ENCODE measurements at places on chromosomes 16 and 17.
A peak's percentile ranks its signal among the peaks of the same experiment; 100 is the strongest.

DNA sequence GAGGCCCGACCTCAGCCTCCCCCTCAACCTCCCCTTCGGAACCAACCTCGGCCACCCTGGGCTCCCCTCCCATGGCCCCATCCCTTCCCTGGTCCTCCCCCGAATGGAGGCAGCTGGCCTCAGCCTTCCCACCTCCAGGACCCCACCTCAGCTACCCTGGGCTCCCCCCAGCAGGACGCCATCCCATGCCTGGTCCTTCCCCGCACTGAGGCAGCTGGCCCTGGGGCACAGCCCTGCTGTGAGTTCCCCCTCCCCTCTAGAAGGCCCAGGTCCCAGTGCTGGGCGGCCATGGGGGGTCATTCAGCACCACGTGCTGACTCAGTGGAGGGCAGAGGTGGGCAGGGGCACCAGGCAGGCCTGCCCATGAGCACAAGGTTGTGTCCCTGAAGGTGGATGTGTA is 28.9 kb upstream of the PVALEF start:
- no peak for DNase-seq

GRCh38 chr17:10178506-10178991 is 19.9 kb downstream of the GAS7 start:
- no peak for DNase-seq

DNA sequence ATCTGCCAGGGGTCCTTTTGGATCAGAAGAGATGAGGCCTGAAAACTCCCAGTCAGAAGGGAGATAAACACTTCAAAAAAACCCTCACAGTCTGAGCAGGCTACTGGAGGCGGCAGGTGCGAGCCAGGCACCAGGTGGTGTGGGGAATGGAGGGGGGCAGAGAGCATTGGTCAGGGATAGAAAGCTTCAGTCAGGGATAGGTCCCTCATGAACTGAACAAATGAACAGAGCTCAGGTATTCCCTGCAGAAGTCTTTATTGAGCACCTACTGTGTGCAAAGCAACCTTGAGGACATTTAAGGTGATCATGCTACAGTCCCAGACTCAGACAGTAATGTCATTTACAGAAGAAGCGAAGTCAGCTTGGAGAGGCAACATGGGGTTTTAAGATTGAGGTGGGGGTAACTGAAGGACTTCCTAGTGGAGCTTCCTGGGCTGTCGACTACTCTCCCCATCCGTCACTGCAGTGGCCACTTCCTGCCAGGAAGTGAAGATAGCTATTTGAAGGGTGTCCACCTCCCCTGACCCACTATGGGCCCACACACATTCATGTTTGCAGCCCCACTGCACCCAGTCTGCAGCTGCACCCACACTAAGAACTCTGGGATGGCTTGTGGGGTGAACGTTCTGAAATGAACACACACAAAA is 3.2 kb downstream of the KIFC3 start:
- no peak for DNase-seq

GRCh38 chr17:3271072-3271848 is 26.9 kb downstream of the OR3A1 start:
- no peak for DNase-seq

DNA sequence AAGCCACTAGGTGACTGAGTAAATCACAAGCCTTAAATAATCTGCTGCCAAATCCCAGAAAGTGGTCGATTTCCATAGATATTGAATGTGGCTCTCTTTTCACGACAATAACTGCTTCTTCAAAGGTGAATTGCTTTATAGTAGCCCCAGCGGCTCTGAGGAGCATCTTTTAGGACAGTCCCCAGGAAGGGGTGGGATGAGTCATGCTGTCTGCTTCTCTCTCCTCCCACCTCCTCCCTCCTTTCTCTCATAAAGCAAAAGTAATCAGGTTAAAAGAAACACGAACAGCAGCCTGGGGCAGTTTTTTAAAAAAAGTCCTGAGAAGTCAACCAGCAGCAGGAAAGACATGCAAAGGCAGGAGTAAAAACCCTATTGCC is 1.8 kb downstream of the KIAA0513 start:
- DNase-seq: peak; percentile 32

DNA sequence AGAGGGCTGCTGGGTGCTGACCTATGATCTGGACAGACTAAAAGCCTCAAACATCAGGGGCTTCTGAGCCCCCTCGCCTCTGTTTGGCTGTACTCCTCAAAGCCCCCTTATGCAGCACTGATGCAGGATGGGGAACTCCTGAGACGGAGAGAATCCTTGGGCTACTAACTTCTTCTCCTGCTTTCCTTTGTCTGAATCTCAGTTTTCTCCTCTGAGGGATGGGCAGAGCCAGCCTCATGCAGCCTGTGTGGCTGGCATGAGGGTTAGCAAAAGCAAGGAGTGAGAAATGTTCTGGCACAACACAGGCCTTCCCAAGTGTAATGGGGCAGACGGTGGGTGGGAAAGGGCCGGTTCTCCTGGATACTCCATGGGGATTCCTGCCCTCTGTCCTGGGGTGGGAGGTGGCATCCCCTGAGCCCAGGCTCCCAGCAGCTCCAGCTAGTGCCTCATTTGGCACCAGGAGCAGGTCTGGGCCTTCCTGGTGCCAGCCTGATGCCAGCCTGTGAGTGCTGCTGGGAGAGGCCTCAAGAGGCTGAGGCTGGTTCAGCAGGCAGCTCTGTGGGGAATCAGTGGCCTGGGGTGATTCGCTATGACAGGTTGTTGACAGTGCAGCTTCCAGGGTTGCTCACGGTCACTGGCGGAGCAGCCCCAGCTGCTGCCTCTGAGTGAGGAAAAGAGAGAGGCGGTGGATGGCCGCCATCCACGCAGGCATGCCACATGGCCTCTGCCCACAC is 4.0 kb upstream of the BRD7 start:
- no peak for DNase-seq

GRCh38 chr16:68401871-68402747 is 46.2 kb downstream of the SMPD3 start:
- no peak for DNase-seq

- no peak for DNase-seq
These were observed 14.5 kb upstream of the MYO18A start for GRCh38 chr17:29194669-29195068.

GRCh38 chr16:23509441-23509754 is 896 bp downstream of the GGA2 start:
- DNase-seq: no peak

DNA sequence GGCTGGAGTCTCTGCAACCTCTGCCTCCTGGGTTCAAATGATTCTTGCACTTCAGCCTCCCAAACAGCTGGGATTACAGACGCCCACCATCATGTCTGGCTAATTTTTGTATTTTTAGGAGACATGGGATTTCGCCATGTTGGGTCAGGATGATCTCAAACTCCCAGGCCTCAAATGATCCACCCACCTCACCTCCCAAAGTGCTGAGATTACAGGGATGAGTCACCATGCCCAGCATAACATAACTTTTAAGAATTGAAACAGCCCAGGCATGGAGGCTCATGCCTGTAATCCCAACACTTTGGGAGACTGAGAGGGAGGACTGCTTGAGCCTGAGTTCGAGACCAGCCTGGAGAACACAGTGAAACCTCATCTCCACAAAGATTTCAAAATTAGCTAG is 2.5 kb downstream of the RSL1D1 start:
- DNase-seq: no peak

- no peak for DNase-seq
These were observed 63.3 kb downstream of the IRF8 start for GRCh38 chr16:85961988-85962915.

DNA sequence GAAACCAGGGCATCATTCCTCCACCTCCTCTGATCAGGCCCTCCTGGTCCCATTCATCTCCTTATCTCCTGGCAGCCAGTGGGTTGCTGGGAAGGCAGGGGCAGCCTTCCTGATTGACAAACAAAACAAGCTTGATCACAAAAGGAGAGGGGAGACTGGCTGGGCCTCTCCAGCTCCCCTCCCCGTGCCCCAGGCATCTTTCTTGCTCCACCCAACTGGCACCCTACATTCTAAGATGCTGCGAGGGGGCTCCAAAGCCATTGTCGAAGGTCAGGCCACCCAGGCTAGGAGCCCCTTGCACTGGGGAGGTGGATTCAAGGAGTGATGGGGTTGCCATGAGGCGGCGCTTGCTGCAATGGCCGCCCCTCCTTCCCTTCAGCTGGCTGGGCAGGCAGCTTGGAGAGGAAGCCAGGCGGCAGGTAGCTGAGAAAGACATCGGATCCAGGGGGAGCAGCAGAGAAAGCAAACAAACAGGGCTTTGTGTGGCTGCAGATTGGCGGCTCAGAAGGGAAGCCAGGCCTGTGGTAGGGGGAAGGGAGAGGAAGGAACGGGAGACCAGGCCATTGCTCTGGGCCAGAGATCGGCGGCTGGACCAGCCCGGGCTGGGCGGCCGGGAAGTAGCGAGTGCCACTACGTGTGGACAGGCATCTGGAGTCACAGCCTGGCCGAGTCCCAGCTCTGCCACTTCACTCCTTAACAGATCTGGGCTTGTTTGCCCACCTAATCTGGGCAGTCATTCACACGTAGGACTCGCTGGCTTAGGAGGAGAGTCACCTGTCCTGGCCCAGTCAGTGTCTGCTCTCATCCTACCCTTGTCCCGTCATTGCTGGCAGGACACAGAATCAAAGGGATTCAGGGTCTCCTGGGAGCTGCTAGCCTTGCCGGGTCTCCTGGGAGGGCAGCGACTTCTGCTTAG is 12.3 kb downstream of the RAI1 start:
- DNase-seq: no peak

GRCh38 chr17:31722251-31723056 is 136.6 kb downstream of the COPRS start:
- no peak for DNase-seq

- DNase-seq: no peak
These were observed 279.5 kb upstream of the MYOCD start for GRCh38 chr17:12386225-12386624.

GRCh38 chr16:8963010-8963820 is 491 bp downstream of the USP7 start:
- DNase-seq: no peak

- DNase-seq: no peak
These were observed 55.8 kb upstream of the TANC2 start for GRCh38 chr17:62910277-62910676.

DNA sequence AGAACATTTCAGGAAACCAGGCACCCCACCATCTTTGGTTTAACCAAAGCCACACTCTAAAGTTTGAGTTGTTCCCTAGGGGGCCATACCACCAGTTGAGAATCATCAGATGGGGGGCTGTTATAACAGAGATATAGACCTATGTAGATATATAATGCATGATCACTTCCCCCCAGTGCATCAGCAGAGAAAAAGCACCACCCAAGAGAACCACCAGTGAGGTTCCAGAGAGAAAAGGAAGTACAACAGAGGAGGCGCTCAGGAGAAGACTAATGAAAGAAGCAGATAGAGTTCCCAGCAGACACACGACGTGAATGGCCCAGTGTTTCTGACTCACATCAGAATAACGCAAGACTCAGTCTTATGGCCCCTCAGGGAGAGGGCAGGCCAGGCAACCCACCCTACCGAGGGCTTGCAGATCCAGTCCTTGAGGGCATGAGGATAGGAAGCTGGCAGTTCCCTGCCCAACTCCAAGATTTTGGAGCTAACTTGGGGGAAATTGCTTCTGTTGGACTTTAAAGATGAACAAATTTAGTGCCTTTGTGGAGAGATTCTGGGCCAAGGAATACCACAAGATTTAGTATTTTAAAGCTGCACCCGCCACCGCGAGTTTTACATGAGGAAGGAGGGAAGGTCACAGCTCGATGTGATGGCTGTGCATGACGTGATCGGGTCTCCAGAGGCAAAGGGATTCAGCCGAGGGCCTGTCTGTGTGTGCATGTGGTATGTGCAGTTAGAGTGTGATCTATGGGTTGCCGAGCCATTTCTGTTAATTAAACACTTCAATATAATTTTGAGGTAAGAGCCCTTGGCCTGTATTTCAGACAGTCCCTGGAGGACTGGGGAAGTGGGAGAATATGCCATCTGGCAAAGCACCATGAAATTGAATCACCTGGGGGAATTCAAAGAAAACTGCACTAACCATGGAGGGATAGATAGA is 53.1 kb downstream of the AIPL1 start:
- DNase-seq: no peak
